ENCODE measurements at places on chromosomes 7 and 10.

DNA sequence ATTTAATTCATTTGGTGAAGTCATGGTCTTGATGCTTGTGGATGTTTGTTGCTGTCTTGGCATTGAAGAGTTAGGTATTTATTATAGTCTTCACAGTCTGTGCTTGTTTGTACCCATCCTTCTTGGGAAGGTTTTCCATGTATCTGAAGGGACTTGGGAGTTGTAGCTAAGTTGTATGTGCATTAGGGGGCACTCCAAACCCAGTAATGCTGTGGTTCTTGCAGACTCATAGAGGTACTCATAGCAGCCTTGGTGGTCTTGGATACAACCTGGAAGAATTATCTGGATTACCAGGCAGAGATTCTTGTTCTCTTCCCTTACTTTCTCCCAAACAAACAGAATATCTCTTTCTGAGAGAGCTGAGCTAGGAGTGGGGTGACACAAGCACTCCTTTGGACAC lies 93.2 kb downstream of the ADCYAP1R1 start:
- DNase-seq, result no peak

- no peak for DNase-seq
These were observed 9.3 kb downstream of the LZTS2 start for GRCh38 chr10:101008823-101009423.

DNA sequence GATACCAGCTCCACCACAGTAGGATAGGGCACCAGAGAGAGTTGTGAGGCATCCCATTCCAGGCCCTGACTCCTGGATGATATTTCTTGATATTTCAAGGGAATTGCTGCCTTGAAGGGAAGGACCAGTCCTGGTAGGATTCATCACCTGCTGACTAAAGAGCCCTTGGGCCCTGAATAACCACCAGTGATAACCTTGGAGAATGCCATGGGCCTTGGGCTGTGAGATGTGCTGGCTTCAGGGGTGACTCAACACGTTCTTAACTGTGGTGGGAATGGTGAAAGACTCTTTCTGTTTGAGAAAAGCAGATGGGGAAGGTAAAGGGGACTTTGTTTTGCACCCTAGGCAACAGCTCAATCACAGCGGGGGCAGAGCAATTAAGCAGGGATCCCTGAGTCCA lies 21.4 kb upstream of the ASZ1 start:
- no peak for DNase-seq

DNA sequence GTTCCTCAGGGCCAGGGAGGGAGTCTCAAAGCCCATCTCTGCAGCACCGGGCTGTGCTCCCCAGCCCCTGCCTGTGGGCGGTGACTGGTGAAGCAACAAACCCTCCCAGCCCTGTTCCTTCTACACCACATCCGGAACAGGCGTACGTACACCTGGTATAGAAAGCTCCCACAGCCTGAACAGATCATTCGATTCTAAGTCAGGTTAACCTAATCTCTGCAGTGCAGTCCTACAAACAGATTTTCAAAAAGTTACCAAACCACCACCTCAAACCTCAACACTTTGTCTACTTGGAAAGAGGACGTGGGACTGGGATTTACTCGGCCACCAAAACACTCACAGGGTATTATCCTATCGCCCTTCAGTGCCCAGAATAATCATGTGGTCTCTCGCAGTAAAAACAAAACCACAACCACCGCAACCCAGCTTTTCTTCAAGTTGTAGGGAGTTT lies 238.4 kb downstream of the DIP2C start:
- no peak for DNase-seq

GRCh38 chr7:7654964-7655715 lies 14.6 kb downstream of the UMAD1 start:
- no peak for DNase-seq

- no peak for DNase-seq
These were observed 11.2 kb downstream of the YKT6 start for GRCh38 chr7:44212018-44212417.

- DNase-seq, result no peak
These were observed 162.1 kb downstream of the NRG3 start for GRCh38 chr10:82037076-82037475.

- DNase-seq, result no peak
These were observed 29.9 kb downstream of the POLL start for GRCh38 chr10:101558204-101558603.

DNA sequence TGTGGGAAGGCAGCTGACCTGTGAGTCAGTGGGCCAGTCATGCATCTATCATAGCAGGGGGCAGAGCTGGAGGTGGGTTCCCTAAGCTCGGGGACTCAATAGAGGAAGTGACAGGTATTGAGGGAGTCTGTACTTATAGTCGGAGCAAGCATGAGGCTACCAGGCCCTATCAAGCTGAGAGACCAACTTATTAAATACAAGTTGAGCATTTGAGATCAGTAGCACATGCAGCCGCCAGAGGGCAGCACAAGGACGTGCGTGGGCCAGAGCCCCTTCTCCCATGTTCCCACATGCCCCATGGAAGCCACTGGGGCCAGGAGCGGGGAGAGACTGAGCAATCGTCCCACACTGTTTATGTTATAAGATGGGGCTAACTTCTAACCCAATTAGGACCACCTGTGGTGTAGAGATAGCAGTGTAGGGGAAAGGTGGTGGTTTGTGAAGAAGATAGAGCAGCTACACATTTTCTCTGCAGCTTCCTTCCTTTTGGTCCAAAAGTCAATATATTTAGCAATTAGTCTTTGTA lies 13.0 kb upstream of the STK31 start:
- DNase-seq, result peak; percentile 80

GRCh38 chr10:130363051-130363450 lies 226.9 kb downstream of the GLRX3 start:
- DNase-seq, result no peak

- peak; percentile 93 for DNase-seq
These were observed at the start of gene RINT1 for GRCh38 chr7:105531792-105532671. RINT1 (plus strand) TSS chr7:105532201; CDS start chr7:105532316, 115 bp downstream.

DNA sequence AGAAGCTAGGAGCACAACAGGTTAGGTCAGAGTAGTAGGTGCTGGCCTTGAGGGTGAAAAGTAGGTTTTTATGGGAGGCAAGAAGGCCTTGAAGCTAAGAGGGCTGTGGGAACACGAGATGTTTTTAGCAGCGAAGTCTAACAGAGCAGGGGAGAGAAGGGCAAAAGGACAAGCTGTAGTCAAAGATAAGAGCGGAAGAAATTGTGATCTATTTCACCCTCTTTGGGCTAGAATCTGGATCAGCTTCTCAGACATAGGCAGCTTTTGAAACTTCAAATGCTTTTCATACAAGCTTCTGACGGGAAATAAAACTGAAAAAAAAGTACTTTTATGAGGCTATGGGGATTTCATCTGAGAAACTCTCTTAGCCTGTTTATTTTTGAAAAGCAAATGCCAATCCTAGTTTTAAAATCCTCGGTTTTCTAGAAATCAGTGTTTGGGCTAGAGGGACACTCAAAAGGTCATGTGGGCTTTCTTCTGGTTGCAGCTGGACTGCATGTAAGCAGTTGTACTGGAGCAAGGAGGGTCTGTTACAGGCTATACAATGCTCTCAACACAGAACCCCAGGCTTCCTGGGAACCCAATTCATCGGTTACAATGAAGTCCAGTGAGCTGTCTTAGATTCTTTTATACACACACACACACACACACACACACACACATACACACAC lies 83.6 kb downstream of the RNF216 start:
- DNase-seq, result no peak

DNA sequence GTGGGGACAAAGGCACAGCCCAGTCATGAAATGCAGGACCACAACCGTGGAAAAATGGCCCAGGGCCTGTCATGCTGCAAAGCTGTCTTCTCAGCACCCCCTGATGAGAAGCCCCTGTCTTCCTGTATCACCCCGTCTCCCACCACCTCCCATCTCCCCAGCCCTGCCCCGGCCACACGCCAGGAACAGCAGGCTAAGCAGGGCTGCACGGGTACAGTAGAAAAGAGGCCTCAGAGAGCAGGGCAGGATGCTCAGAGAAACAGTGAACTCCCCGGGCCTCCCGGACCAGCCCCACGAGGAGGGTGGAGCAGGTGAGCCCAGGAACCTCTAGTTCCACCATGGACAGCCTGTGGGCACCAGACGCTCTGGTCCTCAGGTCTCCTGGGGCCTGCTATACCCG lies 77.7 kb downstream of the FAM53B start:
- DNase-seq, result no peak

GRCh38 chr7:123787220-123788007 lies 38.6 kb upstream of the WASL start:
- DNase-seq, result no peak

DNA sequence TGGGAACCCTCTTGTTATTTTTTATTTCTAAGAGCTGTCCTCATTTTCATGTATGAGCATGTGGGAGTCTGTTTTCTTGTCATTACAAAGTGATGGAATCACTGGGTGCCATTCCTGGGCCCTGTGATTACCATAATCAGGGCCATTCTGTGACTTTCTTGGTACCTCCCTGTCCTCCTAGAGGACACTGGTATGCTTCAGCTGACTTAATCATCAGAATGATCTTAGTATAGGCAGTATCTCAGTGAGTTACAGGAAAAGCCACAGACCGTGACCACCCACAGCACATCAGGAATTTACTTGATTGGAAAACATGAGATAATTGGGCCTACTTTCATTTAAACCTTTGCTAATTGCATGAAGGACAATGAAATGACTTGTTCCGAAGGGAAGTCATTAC lies 7.2 kb downstream of the NOM1 start:
- DNase-seq, result no peak

DNA sequence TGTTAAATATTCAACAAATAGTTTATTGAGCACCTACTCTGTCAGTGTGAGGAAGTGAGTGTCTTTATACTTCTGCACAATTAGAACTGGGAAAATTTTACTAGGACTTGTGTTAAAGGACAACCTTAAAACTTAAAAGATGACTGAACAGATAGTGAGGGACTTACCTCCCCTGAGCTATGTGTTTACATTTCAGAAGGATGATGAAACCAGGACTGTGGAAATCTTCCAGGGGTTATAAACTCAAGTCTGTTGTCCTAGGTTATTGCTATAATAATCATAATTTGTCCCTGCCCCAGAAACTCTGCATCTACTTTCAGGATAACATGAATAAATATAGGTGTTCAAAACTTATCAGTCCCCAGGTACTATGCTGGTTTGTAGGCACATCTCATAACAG lies 261.0 kb upstream of the MKLN1 start:
- no peak for DNase-seq

GRCh38 chr7:149817301-149817771 lies 20.8 kb upstream of the ZNF862 start:
- DNase-seq, result no peak

GRCh38 chr10:114996542-114996941 lies 58.5 kb downstream of the TRUB1 start:
- no peak for DNase-seq

DNA sequence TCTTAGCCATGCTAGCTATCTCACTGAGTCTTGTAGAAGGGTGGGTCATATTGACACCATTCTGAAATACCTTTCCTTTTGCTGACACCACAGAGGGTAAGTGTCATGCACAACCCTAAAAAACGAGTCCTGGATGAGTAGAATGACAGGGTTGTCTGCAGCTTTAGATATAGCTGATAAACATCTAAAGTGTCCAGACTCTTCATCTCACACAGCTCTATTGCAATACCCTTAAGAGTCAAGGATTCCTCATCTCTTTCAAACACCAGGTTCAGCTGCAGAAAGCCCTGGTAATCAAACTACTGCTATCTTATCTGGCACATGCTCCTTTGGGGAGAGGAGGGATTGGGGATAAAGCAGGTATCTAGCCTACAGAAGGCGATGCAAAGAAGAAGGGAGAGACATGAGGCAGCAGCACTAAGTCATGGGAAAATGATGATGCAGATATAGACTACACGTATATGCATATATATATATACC lies 127.0 kb downstream of the ANK3 start:
- DNase-seq, result no peak

DNA sequence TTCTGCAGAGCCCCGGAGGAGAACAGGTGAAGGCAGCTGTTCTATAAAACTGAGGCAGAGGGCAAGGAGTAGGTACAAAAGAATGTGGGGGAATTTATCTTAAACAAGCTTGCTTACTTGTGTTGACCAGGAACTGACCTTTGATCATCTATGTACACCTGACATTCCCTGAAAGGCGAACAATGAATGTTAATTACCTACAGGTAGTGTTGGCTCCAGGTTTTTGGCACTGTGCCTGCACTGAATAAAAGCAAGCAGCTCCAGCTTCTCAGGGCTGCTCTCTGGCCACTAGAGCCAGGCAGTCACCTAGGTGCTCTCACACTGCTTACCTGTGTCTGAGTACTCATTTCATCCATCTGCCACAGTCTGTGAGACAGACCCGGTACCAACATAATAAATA lies 87.0 kb downstream of the RAPGEF5 start:
- DNase-seq, result no peak

DNA sequence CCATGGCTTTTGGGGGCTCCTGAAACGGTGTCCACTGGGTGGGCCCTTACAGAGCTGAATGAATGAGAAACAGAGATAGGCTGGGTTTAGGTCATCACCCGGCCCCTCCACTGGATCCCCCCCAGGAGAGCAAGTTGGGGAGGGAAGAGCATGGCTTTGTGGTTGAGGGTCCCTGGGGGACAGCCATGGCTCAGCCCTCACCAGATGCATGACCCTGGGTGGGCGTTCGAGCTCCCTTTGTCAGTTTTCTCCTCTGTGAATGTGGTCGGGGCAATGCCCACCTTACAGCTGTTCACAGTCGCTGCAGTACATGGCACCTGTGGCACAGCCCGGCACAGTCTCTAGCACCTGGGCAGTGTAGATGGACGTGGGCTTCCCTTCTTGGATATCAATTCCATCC lies 40.6 kb upstream of the CXCL12 start:
- DNase-seq, result no peak

- DNase-seq, result no peak
These were observed 10.5 kb downstream of the CARD11 start for GRCh38 chr7:3033136-3033535.

DNA sequence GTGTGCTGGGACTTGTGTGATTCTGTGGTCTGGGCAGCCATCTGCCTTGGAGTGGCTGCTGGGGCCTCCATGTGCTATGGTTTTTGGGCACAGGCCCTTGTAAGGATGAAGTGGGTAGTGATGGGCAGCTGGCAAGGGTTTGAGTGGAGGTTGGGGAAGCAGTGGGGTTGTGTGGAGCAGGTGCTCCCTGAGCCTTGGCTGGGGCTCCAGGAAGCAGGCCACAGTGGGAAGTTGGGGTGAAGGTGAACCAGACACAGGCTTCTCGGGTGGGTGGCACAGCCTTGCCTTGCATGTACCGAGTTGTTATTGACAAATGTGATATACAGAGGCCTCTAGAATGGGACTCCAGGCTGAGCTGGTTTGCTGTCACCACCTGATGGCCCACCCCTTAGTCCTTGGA lies 82.3 kb downstream of the ADCY1 start:
- no peak for DNase-seq

DNA sequence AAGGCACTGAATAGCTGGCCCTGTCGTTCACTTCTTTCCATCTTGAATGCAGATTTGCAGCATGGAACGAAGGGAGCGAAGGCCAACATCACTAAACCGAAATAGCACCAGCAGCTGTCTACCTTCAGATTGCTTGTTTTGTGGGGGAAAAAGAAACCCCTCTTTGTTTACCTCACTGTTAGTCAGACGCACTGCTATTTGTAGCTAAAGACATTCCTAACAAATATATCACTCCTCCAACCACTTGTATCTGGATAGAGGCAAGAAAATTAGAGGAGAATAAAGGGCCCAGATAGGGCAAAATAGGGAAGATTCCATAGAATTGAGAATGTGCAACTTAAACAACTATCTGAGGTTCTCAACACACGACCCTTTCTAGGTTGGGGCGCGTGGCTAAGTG lies 26.5 kb downstream of the ANK3 start:
- DNase-seq, result no peak

GRCh38 chr10:9577746-9578145 lies 1439.9 kb upstream of the CELF2 start:
- no peak for DNase-seq

Measured in glutamatergic neuron (in vitro differentiated cells).